Cardiac fibroblast (primary cell): ENCODE measurements at places on chromosomes 16 and 17.

DNA sequence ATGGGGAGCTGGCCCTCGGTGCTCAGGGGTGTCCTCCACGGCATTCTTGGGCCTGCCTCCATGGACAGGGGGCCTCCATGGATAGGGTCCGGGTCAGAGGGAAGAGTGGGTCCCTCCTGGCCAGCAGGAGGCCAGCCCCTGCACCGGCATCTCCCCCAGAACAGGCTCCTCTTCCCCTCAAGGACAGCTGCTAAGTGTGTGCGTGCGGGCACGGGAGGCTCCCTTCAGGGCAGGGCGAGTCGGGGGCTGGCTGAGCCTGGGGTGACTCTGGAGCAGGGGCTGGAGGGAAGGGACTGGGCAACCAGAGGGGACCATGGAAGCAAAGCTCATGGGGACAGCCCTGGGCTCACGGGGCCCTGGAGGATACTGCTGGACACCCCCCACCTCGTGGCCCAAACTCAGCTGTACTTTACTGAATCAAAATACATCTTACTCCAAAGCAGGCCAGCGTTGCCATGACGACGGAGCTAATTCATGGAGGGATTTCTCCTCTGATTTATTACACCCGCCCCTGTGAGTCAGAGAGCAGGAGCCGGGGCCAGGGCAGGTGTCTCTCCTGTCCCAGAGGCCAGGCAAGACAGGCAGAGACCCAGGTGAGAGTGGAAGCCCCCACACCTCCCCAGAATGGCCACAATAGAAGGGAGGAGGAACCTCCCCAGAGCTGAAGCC is 2.1 kb downstream of the CASKIN1 start:
- DNase-seq, result no peak

DNA sequence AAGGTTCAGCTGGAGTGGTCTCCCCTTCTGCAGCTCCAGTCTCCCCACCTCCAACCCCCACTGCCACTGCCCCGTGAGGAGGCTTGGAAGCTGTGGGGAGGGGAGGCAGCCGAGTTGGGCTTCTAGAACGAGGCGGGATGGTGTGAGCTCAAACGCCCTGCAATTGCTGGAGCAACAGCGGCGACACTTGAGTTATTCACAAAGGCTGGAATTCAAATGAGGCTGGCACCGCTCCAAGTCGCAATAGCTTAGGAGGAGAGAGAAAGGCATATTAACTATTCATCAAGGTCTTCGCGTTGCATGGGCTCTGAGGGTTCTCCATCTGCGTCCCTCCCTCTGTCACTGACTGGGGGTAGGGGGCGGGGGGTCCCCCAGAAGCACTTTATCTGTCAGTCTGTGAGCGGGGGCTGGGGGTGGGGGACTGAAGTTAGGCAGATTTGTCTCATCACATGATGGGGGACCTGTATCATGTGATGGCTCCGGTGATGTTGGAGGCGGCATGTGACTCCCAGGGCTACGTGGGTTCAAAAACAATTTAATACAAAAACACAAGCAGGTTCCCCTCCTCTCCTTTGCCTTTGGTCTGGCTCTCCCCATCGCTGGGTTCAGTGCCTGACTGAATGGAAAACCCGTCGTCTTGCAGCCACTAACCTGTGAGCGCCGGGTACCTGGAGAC is 70.5 kb downstream of the RBBP6 start:
- peak; percentile 62 for DNase-seq

DNA sequence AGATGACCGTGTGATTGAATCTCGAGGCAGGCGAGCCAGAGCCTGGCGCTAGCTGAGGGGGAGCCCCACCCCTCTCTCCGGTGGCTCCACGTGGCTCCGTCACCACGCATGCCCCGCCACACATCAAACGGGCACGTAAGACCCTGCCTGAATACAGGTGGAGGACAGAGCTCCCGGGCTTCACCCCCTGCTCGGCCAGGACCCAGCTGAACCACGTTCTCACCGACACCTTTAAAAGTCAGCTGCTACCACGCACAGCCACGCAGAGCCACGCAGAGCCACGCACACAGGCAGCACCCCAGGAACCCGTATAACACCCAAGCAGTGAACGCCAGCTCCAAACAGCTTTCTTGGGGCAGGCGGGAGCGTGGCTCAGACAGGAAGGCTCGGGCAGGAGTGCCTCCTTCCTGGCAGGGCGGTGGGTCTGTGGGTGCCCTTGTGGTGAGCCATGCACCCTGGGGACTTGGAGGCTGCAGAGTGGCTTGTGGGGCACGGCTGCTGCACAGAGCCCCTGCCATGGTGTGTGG is 4.4 kb downstream of the TMEM204 start:
- DNase-seq, result no peak

DNA sequence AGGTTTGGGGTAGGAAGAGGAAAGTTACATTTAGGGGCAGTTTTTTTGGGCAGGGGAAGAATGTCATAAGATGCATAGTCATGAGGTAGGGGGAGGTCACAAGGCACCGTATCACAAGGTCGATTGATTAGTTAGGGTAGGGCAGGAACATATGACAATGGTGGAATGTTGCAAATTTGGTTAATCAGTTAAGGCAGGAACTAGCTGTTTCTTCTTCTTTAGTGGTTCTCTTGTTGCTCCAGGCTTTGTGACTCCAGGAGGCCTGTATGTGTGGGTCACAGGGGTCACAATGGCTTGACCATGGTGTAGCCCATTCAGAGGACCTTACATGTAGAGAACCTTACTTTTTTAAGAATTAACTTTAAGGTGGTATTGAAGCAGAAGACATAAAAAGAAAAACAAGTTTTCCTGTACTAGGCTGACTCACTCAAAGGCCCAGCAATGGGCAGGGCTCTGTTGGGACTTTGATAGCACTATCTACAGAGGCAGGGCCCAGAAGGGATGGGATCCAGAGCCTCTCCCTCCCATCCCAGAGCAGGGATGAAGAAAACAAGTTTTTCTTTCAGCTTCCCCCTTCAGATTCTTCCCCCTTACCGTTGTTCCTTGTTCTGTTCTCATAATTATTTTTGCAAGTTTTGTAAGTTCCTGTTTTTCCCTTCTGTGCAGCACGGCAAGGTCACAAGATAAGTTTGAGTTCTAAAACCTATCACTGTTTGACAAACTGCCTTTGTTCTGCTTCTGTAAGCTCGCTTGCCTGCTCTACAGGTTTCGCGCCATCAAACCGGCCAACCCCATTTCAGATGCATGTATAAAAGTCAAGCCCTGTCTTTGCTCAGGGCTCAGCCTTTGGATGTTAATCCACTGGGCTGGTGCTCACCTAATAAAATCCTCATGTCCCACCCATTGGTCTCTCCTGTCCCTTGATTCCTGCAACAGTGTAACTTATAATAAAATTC is 45.8 kb upstream of the ATF7IP2 start:
- DNase-seq, result no peak

DNA sequence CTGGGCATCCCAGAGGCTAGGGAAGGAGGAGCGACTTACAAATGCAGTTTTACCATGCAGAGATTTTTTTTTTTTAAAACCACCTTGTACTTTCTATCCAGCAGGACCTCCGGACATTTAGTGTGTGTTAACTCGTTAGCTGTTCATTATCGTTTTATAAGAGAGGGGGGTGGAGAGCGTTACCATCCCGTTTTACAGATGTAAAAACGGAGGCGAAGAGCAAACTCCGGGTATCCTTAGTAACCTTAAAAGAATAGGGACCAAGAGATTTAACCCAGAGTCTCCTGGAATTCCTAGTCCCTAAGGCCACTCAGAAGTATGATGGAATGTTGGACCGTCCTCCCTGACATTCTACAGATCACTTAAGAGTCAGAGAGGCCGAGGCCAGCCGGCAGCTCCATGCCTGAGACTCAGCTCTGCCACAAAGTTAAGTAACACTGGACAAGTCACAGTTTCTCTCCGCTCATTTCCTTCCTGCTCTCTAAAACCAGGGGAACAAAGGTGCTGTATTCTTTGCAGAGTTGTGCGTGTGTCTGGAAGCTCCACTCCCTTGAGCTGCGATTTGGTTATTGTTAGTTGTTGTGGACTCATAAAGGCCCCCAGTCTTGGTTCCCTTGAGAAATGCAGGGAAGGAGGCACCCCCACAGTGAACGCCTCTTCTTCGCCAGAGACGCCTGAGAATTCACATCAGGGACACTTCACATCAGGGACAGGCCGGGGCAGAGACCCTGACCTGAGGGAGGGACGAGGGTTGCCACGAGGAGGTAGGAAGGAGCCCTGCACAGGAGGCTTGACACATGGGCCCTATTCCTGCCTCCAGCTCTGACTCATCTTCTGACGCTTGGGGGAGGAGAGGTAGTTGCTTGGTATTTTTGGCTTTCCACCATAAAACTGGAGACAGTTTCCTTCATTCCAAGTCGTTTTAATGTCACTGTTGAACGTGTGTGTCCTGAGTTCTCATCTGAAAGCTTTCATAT is 1.2 kb downstream of the DUSP14 start:
- peak; percentile 89 for DNase-seq

GRCh38 chr17:57809879-57810278 is 40.0 kb downstream of the MRPS23 start:
- no peak for DNase-seq

- DNase-seq, result no peak
Measured at GRCh38 chr17:54015734-54016133, 193.0 kb downstream of the KIF2B start.

- DNase-seq, result peak; percentile 73
Measured at GRCh38 chr16:67993207-67994039, 5.9 kb downstream of the DPEP2 start.

GRCh38 chr16:89334988-89335802 is 117.7 kb downstream of the ZNF778 start:
- DNase-seq, result no peak

- no peak for DNase-seq
Measured at GRCh38 chr16:75217389-75217851, 1.4 kb upstream of the CTRB1 start.

DNA sequence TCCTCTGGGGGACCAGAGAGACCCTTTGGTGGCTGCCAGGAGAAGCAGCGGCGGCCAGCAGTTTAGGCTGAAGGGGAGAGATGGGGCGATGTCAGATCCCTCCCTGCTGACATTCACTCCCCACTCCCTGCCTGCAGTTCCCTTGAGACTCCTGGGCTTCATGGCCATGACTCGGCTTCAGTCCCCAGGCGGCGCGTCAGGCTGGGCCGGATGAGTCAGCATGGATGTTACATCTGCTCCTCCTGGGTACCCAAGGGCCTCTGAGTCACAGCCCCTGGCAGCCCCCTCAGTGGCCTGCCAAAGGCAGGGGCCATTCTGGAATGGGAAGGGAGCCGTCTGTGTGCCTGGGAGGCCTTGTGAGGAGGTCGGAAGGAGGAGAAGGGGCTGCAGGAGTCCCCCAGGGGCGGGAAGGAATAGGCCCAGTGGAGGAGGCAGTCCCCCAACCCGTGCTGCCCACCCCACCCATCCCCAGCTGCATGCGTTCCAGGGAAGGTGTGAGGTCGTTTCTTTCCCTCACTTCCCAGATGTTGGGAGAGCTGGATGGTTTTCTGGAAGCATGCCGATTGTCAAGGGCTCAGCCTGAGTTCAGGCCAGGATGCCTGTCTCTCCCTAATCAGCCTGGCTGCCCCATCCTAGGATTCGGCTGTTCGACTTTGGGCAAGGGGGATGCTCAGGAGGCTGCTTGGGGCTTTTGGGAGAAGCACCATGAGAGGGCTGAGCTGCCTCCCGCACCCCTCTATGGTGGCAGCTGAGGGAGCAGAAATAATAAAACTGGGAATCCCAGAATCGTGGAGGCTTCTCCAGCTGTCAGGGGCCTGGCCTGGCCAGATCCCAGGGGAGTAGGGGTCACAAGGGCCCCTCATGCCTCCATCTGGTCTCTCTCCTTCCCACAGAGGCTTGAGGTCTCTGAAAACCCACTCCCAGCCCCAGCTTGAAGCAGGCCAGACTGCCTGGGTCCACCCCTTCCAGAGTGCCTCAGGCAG is 9.7 kb downstream of the RHBDL3 start:
- peak; percentile 65 for DNase-seq

DNA sequence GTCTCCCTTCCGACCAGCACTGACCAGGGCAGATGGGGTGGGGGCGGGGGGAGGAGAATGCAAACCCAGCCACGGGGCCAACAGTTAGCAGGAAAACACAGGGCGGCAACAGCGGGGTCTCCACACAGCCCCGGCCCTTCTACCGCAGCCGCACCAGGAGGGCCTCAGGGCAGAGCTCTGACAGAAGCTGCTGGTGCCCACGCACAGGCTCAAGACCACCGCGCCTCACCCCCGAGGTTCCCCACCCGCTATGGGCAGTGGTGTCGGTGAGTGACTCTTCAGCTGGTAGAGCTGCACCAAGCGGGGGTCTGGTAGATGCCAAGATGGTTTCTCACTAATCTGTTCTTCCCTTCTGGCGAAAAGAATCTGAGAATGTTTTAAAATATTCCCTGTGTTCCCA is 16.1 kb downstream of the HAGH start:
- no peak for DNase-seq

- no peak for DNase-seq
Measured at GRCh38 chr16:19153876-19154275, 14.2 kb upstream of the SYT17 start.

GRCh38 chr17:53472586-53472985 is 350.1 kb upstream of the KIF2B start:
- peak; percentile 7 for DNase-seq

DNA sequence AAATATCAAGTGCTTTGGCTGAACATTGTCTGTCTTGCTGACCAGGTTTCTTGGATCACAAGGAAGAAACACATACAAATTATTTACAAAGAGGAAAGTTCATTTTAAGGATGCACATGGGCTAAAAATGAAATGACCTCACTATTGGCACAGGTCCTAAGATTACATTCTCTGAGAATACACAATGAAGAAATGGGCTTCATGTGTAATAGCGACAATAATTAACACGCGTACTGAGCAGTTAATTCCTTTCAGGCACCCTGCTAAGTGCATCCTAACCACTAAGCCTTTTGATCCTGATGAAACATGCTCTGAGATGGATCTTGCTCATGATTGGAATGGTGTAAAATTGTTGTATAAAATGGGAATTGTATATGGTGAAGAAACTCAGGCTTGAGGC is 429.0 kb downstream of the HS3ST4 start:
- no peak for DNase-seq

- no peak for DNase-seq
Measured at GRCh38 chr16:704552-705380, 835 bp downstream of the FBXL16 start.

DNA sequence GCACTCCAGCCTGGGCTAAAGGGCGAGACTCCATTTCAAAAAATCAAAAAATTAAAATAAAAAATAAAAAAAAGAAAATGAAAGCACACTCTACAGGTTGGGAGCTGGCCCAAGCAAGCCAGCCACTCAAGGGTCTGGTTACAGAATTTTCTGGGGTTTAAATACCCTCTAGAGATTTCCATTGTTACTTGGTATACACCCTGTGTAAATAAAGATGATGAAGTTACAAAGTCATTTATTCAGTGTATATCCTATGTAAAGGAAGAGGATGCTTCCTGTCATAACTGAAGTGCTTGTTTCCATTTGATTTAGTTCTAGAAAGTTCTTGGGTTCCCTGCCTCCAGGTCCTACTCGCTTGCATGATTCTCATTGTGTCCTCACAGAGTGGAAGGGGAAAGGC is 79.9 kb upstream of the C17orf78 start:
- DNase-seq, result no peak

- peak; percentile 22 for DNase-seq
Measured at GRCh38 chr16:68013440-68013839, 2.3 kb downstream of the DPEP2NB start.

DNA sequence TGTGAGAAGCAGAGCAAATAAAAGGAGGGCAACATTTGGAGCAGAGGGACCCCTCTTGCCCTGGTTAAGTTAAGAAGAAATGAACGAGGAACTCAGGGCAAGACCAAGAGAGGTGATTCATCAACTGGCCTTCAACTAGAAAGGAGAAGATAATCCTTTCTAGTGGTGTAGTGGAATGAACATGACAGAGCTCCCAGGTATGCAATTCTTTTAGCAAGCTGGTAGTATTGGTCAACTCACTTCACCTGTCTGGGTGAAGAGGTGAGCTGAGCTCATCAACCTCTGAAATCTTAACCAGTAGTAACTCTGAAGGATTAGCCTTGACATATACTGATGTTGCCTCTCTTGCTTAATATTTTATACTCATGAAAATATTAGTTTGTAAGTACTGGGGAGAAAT is 1024.7 kb upstream of the GOT2 start:
- no peak for DNase-seq
